Pancreas (tissue), 10 donors: ENCODE measurements at places on chromosomes 16 and 17. TPM values are rescaled to one million over a fixed set of nuclear protein-coding genes. Genes with fewer than 3 reads are reported as not detected.
A peak's percentile ranks its signal among the peaks of the same experiment; 100 is the strongest.

GRCh38 chr17:40559954-40560591 is 5.2 kb downstream of the CCR7 start:
- no peaks in the 10 kb centered on the region for H3K36me3 ChIP-seq
- H3K4me3 ChIP-seq, result no peak overlapping the region
- peak; percentile 95 for DNase-seq
- no peaks in the 10 kb centered on the region for H3K27me3 ChIP-seq
- H3K27ac ChIP-seq, result peak overlapping the region; percentile 45

The ZNF423 gene
- 2.4 TPM for polyA plus RNA-seq

The TK1 gene
- polyA plus RNA-seq, result 2.2 TPM

DNA sequence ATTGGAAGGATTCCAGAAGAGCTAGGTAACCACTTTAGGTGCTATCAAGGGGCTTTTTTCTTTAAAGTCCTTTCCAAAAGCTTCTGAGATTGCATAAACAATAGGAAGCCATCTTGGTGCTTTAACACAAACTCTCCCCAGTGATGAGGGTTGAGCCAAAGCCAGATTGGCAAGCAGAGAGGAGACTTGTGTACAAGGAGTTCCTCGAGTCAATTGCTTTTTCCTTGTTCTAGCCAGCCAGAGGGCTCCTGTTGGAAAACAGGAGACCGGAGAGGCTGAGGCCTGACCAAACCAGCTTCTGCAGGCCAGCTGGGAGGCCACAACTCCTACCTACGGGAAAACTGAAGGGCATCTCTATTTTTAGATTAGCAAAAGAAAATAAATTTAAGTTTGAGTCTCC is 46.5 kb downstream of the MAPT start:
- DNase-seq, result no peak
- H3K27ac ChIP-seq, result no peak overlapping the region
- H3K4me1 ChIP-seq, result no peaks in the 10 kb centered on the region
- H3K27me3 ChIP-seq, result no peaks in the 10 kb centered on the region

The CD68 gene
- polyA plus RNA-seq, result 1.8 TPM

The DCUN1D3 gene
- polyA plus RNA-seq, result 3.7 TPM

DNA sequence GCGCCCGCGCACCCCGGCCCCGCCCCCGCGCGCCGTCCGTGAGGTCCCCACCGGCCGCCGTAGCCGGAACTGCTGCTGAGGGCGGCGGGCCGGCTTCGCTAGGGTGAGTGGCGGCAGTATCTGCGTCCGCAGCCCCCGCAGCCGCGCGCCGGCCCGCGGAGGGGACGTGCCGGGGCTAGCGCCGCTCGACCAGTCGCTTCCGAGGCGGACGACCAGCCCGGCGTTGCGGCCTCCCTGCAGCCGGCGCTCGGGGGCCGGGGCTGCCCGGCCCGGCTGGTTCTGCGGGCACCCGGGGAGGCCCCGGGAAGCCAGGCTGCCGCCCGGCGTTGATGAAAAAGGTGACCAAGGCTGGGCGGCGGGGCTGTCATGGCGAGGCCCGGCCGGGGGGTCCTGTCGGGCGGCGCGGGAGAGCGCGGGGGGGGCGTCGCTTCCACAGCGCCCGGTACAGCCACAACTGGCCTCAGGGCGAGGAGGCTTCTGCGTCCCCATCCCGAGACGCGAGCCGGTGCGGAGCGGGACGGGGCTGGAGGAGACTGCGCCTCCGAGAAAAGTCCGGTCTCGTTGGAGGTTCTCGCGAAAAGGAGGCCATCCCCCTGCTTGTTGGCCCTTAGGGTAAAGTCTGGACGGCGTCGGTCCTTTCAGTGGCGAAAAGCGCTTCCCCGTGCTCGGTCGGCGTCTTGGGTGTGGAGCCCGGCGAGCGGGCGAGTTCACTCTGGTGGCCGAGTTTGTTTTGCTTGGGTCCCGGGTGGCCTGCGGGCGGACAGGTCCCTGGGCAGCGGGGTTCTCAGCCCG is at the start of gene CRAMP1:
CRAMP1 (plus strand) TSS at position 41 of the 792 bp plus-strand sequence. CDS start 2,280 bp downstream, outside the sequence.
- peak within 1 kb of the TSS; percentile 83 for H3K4me3 ChIP-seq
- H3K27ac ChIP-seq, result peak within 1 kb of the TSS; percentile 67
- peak; percentile 22 for DNase-seq
- H3K36me3 ChIP-seq, result no peaks in the 10 kb centered on the region

The MRPL27 gene
- polyA plus RNA-seq, result 84.5 TPM

DNA sequence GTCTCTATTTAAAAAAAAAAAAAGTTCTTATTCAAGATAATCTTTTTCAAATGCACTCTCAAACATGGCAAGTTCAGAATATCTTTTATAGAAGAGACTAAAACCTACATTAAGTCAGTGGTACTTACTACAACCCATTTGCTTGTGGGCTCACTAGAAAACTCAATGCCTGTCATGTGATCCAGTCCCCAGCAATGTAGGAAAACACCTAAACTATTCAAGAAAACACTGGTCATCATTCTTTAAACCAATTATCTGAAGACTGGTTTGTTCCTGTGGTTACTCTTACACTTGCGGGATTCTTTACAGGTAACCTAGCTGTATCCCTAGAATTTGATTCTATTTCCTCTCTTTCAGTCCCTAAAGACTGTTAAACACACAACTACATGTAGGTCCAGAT is 19.6 kb downstream of the MED13 start:
- peaks cover 7% of the 10 kb centered on the region for H3K4me1 ChIP-seq
- no peaks in the 10 kb centered on the region for H3K36me3 ChIP-seq
- H3K27me3 ChIP-seq, result no peaks in the 10 kb centered on the region
- no peak overlapping the region for H3K27ac ChIP-seq
- H3K4me3 ChIP-seq, result no peak overlapping the region

The FOXC2 gene
- polyA plus RNA-seq, result 0.23 TPM

GRCh38 chr16:54806881-54807360 is 123.7 kb upstream of the IRX5 start:
- no peaks in the 10 kb centered on the region for H3K36me3 ChIP-seq
- no peaks in the 10 kb centered on the region for H3K4me1 ChIP-seq
- no peak for DNase-seq
- H3K4me3 ChIP-seq, result no peak overlapping the region
- no peaks in the 10 kb centered on the region for H3K27me3 ChIP-seq
- H3K27ac ChIP-seq, result no peak overlapping the region

The LDHD gene
- 20.3 TPM for polyA plus RNA-seq

DNA sequence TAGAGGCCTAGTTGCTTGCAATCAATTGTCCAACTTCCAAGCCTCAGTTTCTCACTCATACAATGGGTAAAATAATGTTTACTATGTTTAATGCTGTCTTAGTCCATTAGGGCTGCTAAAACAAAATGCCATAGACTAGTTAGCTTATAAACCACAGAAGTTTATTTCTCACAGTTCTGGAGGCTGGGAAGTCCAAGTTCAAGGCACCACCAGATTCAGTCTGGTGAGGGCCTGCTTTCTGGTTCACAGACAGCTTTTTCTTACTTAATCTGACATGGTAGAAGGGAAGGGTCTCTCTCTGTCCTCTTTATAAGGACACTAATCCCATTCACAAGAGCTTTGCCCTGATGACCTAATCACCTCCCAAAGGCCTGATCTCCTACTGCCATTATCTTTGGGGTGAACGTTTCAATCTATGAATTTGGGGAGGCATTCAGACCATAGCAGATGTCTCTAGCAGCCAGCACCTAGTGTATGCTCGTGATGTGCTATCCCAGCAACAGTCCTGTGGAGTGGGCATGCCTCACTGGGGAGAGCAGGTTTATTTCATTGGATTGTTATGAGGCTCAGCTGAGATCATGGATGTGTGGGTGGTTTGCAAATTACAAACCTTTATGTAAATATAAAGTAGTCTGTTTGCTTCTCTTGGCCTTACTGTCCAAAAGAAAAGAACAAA is 25.2 kb downstream of the YPEL2 start:
- no peaks in the 10 kb centered on the region for H3K36me3 ChIP-seq
- no peak overlapping the region for H3K27ac ChIP-seq
- H3K4me3 ChIP-seq, result no peak overlapping the region

The NGFR gene
- polyA plus RNA-seq, result 6.6 TPM

DNA sequence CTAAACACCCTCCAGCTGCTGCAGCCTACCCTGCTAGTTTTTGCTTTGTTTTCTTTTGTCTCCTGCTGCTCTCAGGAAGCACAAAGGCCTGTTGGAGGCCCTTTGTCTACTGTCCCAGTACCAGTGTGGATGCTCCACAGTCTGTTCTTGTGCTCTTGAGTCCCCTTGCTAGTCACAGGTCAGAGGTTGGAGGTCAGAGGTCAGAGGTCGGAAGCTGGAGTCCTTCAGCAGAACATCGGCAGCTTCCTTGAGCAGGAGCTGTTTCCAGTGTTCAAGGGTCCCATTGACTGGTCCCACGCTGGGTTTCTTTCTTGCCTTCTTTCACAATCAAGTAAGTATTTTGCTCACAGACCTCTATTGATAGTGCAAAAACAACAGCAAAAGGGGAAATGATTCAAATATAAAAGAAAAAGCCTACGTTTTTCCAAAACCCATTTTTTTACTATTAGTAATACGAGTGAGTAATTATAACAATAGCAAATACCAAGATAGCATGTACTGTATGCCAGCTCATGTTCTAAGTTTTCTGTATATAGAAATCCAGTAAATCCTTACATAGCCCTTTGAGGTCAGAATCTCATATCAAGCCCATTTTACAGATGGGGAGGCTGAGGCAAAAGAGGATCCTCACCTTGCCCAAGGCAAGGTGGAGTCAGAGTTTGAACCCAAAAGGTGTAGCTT is 10.9 kb upstream of the IL34 start:
- H3K4me1 ChIP-seq, result no peaks in the 10 kb centered on the region
- DNase-seq, result no peak
- no peaks in the 10 kb centered on the region for H3K36me3 ChIP-seq
- no peaks in the 10 kb centered on the region for H3K27me3 ChIP-seq
- H3K27ac ChIP-seq, result no peak overlapping the region

The CDH3 gene
- polyA plus RNA-seq, result 0.30 TPM

DNA sequence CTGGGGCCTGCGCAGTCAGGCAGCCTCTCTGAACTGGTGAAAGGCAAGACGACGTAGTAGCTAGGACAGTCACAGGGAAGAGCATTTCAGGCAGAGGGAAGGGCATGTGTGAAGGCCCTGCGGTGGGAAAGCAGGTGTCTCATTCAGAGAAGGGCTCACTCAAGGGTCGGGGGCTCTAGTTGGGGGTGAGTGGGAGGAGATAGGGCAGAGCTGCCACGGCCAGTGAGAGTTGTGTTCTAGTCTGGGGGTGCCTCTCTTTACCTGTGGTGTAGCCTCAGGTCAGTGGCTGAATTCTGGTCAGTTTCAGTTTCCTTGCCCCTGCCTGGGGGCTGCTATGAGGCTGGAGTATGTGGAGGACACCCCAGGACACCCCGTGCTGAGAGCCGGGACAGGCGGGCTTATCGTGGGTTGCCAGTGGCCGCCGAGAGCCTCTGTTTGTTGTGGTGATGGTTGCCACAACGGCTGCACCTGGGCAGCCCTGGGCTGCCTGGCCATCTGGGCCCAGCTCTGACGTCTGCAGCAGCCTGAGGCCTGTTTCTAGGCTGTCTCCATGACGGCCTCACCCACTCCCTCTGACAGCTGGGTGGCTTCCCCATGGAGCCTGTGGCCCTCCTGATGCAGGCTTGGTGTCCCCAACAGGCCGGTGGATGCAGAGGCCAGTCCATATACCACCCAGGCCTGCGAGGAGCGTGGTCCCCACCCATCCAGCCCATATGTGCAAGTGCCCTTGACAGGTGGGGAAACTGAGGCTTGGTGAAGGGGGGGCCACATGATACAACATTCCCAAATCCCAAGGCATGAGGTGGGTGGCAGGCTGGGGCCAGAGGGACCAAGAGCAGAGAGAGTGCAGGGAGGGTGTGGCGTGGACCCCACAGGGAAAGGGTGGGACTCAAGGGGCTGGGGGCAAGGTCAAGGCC is 10.8 kb downstream of the MAP2K3 start:
- no peak overlapping the region for H3K4me3 ChIP-seq
- H3K27ac ChIP-seq, result no peak overlapping the region
- peaks cover 14% of the 10 kb centered on the region for H3K4me1 ChIP-seq
